Amygdala (tissue), 56 donors: ENCODE measurements at places on chromosomes 6 and 20.
A peak's percentile ranks its signal among the peaks of the same experiment; 100 is the strongest.

GRCh38 chr20:12594410-12595088 is 414.2 kb upstream of the SPTLC3 start:
- DNase-seq, result no peak

GRCh38 chr6:168052291-168052891 is 26.6 kb downstream of the FRMD1 start:
- no peak for DNase-seq

DNA sequence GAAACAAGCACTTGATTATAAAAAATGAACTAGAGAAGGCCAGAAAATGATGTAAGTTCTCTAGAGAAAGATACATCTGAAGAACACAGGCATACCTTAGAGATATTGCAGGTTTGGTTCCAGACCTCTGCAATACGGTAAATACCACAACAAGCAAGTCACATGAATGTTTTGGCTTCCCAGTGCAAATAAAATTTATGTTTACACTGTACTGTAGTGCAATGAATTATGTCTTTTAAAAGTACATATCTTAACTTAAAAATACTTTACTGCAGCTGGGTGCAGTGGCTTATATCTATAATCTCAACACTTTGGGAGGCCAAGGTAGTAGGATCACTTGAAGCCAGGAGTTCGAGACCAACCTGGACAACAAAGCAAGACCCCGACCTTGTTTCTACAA is 10.9 kb upstream of the KIAA1586 start:
- DNase-seq, result no peak

GRCh38 chr6:151139524-151139923 is 100.2 kb upstream of the AKAP12 start:
- DNase-seq, result no peak

DNA sequence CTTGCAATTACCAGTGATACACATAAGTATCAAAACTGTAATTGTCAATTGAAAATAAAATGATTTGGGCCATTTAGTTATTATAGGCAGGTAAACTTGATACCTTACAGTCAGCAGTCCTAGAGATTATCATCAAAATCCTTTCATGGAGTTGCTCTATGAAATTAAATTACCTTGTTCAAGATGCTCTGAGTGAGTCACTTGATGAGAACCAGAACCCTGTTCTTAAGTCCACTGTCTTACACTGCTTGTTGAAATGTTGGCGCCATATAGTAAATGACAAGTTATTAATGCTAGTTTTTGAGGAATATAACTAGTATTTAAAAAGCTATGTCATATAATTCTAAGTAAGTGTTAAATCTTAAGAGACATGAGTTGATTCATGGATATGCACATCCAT is 37.2 kb upstream of the BAG2 start:
- DNase-seq, result no peak

- DNase-seq, result no peak
Measured at GRCh38 chr20:18496042-18496441, 983 bp downstream of the RBBP9 start.

DNA sequence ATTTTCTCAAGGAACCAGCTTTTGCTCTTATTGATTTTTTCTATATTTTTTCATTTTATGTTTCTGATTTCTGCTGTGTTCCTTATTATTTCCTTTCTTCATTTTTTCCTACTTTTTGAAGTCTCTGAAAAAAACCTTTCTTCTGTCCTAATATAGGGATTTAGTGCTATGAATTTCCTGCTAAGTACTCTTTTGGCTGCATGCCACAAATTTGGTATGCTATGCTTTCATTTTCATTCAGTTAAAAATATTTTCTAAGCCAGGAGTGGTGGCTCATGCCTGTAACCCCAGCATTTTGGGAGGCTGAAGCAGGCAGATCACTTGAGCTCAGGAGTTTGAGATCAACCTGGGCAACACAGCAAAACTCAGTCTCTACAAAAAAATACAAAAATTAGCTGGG is 30.6 kb downstream of the SIRPD start:
- DNase-seq, result no peak

DNA sequence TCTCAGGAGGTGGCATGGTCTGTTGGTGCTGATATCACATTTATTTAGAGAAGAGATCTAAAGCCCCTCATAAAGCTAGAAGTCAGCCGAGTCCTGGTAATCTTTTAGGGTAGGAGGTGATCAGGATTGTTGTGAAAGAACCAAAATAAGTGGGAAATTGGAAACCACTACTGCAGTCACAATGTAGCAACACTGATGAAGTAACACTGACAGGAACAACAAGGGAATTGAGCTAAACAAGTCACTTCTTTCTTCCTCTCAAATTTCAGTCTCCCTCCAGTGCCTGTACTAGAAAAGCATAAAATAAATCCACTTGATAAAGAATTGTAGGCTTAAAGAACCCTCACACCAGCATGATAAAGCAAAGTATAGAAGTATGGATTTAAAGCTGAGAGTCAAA is 1509.0 kb downstream of the GRIK2 start:
- DNase-seq, result no peak

GRCh38 chr6:52937908-52938307 is 28.4 kb upstream of the GSTA3 start:
- no peak for DNase-seq

DNA sequence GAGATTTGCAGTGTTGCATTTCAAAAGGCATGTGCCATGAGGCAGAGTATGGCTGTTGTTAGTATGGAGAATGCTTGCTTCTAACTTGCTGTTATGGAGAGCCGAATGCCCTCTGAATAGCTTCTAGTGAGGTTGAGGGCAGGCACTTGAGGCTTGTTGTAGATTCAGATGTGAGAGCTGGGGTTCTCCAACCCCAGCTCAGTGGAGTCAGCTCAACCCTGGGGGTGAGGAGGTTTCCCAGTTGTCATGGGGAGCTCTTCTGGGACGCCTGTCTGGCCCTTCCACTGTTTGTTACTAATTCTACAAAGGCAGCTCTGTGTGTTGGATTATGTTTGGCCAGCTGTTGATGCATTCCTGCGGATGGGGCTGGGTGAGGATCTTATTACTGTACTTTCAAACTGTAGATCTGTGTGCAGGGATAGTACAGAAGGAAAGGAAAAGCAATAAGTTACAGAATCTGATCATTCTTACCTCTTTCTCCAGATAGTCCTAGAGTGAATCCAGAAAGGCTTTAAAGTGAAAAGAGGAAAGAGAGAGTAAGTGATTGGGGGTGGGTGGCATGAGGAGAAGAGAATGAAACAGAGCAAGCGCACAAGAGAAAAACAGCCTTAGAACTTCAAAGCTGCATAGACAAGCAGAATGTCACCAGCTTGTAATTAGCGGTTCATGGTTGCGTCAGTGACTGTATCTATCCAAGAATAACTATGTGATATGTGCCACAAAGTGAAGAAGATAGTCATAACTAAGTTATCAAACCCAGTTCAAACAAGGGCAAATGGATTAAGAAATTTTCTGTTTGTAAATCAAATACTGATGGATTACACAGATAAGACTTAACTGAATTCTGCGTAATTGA is 148.7 kb downstream of the PRL start:
- peak; percentile 32 for DNase-seq

GRCh38 chr6:15522856-15523529 is 139.8 kb downstream of the DTNBP1 start:
- DNase-seq, result no peak

GRCh38 chr6:13500264-13500663 is 12.9 kb upstream of the GFOD1 start:
- DNase-seq, result no peak

DNA sequence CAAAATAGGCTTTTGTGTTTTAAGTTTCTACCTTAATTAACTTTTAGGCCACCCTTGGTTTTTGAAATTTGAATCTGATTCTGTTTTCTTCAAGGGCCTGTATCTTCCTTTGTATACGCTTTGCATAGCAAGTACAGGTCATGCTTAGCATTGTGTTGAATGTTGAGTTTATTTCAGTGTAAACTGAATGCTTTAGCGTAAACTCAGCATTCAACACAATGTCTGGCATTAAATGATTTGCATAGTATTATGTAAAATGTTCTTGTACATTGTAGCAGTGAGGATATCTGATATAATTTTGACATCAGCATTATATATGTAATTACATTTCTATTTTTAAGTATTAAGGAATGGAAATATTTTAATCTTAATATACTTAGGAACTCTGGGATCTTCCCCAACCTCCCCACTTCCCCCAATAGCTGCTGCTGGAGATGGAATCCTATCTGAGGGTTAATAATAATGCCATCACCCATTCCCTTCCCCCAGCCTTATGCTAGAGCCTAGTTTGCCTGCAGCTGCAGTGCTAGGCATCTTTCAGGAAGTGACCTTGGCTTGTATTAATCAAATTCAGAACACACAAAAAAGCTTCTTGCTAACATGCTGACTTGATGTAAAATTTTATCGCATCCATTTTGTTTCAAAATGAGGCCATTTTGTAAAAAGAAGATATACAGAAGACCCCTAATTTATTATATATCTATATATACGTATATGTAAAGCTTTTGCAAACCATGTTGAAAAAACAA is 73.1 kb downstream of the NCOA3 start:
- no peak for DNase-seq

GRCh38 chr6:122077603-122078002 is 321.8 kb upstream of the HSF2 start:
- no peak for DNase-seq

- no peak for DNase-seq
Measured at GRCh38 chr20:47048054-47048453, 153.4 kb downstream of the EYA2 start.

DNA sequence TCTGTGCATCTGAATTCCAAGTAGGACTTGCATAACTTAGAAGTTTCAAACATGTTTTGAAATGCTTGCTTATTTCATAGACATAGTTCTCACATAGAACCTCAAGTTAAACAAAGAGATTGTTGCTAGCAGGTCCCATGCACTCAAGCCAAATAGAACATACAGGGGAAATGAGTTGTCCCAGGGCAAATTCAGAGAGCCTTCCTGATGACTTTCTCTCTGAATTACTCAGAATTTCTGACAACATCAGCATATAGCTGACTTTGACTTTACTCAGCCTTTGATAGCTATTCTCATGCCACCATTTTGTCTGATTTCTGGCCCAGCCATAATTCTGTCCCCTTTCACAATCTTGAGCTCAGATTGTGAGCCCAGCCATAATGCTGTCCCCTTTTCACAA is 333.2 kb upstream of the PLCB4 start:
- DNase-seq, result no peak

DNA sequence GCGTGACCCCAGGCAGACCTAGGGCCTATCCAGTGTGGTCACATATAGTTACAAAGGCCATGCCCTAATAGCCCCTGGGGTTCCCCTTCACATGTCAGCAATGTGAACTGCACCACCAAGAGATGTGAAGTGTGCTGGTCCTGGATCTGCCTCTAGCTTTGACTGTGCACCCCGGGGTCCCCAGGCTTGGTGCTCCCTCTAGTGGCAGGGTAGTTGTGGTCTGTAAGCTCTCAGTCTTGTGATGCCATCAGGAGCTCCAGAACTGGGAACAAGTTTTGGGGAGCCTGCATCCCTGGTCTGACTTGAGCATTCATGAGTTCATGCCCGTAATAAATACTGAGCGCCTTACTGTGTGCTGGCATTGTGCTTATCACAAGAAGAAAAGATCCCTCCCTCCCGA is 143.4 kb downstream of the DHX35 start:
- no peak for DNase-seq

GRCh38 chr6:39430871-39431523 is 108.5 kb upstream of the KCNK16 start:
- peak; percentile 46 for DNase-seq

- no peak for DNase-seq
Measured at GRCh38 chr6:7136859-7137334, 29.1 kb downstream of the RREB1 start.

- no peak for DNase-seq
Measured at GRCh38 chr6:152736687-152737273, 13.8 kb upstream of the VIP start.

DNA sequence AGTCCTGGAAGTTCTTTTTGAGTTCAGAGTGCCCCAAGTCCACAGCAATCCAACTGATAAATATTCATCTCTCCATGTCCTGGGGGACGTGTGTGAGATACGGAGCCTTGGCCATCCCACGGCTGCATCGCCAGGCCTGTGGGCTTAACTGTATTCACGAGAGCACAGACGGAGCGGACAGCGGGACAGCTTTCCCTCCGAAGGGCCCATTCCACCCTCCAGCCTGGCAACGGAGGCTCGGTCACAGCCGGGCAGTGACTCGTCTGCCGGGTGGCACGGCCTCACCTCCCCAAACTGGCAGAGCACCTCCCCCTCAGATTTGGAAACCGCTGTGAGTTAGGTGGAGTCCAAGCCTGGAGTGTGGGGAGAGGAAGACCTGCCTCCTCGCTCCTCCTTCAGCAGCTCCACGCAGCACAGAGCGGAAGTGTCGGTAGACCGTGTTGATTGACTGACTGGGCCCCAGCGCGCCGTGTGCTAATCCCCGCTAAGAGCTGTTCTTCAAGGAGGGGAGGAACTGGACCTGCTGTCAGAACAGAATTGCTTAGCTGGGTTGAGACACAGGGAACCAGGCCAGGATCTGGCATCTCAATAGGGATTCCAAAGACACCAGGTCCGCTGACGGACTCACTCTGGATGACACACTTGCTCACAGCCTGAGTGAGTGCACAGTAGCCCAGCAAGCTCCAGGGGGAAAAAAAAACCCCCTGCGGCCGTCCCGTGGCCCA is 10.9 kb downstream of the FOXF2 start:
- no peak for DNase-seq

DNA sequence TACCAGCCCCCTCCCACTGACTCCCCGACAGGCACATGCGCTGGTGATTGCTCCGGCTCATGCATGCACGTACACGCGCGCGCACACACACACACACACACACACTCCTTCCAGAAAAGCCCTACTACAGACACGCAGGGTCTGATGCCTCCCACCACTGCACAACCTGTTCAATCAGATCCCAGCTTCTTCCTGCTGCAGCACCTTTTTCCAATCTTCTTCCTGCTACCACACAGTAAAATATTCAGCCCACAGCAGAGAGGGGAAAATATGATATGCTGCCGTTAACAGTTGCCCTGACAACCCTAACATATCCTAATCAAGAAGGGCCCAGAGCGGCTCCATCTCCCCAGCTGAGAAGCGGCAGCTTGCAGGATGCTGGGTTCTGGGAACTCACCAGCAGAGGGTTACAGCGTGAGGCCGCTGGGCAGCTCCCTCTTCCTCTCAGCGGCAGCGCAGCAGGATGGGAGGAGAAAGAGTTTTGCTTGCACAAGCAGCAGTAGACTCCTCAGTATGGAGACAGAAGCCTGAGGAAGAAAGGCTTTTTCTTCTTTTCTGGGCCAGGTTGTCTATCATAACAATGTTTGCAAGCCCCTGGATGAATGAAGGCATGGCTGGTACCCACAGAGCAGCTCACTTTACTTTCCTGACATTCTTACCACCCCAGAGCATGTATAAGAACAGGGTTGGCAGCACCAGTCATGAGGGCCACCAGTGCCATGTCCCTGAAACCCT is 23.9 kb downstream of the MAP7 start:
- DNase-seq, result peak; percentile 74

GRCh38 chr6:25171301-25171700 is 107.9 kb upstream of the CARMIL1 start:
- DNase-seq, result no peak

- no peak for DNase-seq
Measured at GRCh38 chr6:36752187-36752885, 54.7 kb downstream of the RAB44 start.
